NCI-H187 (cell line): ENCODE measurements at places on chromosomes 1 and 21.

DNA sequence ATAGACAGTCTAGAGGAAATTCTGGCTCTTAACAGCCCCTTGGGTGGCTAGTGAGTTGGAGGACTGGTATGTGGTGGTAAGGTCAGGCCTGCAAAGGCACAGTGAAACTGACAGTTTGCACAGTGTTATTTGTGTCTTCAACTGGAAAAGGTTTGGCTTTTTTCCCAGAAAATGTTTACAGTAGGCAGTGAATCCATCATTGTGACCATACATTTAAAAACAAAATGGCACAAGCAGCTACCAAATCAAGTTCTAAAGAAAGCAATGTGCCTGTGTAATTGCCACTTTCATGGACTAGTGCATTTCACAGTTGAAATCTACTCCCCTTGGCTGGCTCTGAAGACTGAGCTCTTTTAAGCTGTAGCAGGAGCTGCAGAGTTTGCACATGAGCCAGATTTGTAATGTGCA is 24.8 kb downstream of the ATPAF1 start:
- DNase-seq = no peak

DNA sequence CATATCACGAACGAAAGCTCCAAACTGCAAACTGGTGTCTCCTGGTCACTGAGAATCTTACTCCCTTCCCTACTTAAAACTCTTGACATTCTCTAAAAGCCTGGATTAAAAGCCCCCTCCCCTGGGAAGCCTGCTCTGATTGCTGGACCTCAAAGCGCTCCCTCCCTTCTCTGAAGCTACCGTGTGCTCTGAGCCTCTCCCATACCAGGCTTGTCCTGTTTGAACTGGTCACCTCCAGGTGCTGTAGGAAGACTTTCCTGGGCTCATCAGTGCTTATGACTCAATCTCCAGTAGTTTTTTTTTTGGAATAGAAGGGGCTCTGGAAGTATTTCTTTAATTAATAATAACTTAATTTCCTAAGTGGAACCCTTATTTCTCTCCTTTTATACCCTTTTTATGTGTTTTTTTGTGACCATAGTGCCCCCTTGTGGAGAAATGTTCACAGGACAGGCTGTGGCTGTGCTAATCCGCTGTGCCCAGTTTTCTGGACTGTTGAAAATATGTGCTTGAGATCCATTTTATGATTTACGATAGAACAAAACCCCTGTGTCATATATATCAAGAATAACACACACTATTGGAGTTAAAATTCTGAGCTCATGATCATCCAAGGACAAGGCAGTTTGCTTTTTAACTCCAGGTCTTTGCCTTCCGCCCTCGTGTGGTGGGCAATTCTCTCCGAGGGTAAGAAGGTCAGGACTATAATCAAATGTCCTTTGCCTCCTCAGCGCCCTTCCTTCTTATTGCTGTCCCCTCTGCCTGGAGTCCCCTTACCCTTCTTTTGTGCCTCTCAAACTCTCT is 16.9 kb downstream of the MTARC1 start:
- no peak for DNase-seq

GRCh38 chr1:11842154-11843041 is 5.2 kb downstream of the NPPA start:
- no peak for DNase-seq

DNA sequence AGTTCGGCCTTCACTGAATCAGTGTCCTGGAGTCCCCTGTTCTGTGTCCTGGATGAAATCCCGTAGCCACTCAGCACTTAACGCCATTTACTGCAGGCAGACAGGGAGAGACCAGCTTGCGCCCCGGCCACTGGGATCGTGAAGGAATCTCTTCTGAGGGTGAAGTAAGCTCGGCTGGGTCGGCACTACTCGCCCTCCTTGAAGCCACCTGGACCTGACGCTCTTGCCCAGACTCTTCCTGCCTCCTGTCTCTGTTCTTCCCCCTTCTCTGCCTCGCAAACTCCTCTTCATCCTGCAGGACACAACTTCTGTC is 99.9 kb upstream of the ZBTB40 start:
- DNase-seq = no peak

GRCh38 chr1:152014943-152015342 is 21.3 kb upstream of the S100A10 start:
- no peak for DNase-seq

GRCh38 chr1:81999364-81999763 is 198.6 kb downstream of the ADGRL2 start:
- DNase-seq = no peak

GRCh38 chr1:238727670-238728069 is 658.7 kb upstream of the CHRM3 start:
- DNase-seq = no peak

GRCh38 chr1:85134583-85135391 is 66.0 kb downstream of the SYDE2 start:
- DNase-seq = no peak

- DNase-seq = no peak
These were observed 668 bp downstream of the KIF14 start for GRCh38 chr1:200619894-200620272.

GRCh38 chr1:236039740-236040685 is 24.9 kb downstream of the NID1 start:
- DNase-seq = no peak

DNA sequence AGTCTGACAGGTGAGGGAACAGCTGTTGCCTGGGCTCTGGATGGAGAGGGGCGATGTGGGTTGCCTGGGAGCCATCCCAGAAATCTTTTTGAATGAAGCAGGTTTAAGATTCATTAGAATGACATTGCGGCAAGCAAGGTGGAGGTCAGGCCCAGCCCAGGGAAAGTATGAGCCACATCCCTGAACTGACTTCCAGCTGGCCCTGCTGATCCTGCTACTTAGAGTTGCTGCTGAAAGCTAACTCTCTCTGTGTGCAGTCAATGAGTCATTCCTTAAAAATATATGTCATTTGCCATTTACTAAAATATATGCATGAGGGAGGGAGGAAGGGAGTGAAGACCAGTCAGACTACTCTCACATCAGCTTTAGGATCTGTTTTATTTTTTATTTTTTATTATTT is 54.3 kb upstream of the RAB3GAP2 start:
- DNase-seq = no peak

- no peak for DNase-seq
These were observed 9.5 kb downstream of the SH3BGRL3 start for GRCh38 chr1:26289158-26290059.

GRCh38 chr1:19330449-19331135 is 18.5 kb downstream of the SLC66A1 start:
- DNase-seq = no peak

DNA sequence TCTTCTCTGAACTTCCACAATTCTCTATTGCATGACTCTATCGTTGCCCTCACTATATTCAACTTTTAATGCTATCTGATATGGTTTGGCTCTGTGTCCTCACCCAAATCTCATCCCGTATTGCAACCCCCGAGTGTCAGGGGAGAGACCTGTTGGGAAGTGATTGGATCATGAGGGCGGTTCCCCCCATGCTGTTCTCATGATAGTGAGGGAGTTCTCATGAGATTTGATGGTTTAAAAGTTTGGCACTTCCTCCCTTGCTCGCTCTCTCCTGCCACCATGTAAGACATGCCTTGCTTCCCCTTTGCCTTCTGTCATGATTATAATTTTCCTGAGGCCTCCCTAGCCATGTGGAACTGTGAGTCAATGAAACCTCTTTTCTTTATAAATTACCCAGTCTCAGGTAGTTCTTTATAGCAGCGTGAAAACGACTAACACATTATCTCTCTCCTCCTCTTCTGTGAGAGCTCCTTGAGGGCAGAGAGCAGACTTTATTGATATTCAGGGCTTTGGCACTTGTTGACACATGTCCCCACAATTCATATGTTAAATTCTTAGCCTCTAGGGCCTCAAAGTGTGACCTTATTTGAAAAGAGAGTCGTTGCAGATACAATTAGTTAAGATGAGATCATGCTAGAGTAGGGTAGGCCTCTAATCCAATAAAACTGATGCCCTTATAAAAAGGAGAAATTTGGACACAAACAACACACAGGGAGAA is 52.1 kb downstream of the ADCY10 start:
- DNase-seq = no peak

DNA sequence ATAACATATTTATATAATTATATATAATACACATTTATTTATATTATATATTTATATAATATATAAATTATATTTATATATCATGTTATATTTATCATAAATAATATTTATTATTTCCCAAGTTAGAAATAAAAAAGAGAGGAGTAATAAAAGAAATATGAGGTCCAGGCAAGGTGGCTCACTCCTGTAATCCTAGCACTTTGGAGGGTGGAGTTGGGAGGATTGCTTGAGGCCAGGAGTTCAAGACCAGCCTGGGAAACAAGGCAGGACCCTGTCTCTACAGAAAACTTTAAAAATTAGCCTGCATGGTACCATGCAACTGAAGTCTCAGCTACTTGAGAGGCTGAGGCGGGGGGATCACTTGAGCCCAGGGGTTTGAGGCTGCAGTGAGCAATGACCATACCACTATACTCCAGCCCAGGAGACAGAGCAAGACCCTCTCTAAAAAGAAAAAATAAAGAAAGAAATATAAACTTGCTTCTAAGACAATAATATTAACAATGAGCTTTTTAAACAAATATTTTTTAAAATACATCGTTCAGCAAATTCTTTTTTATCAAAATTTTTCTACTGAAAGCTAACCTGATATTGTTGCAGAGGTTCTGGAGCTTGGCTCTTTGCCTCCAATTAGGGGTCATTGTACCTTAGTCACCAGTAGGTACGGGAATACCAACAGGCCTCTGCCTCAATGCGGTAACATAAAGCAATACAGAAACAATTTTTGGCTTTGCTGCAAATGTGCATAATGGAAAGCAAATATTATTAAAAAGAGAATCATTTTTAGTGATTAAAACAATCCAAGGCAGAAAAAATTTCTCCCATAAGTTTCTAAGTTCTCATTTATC is 290.0 kb downstream of the SETD4 start:
- no peak for DNase-seq

- no peak for DNase-seq
These were observed 541.7 kb upstream of the PBX1 start for GRCh38 chr1:164017239-164017638.

DNA sequence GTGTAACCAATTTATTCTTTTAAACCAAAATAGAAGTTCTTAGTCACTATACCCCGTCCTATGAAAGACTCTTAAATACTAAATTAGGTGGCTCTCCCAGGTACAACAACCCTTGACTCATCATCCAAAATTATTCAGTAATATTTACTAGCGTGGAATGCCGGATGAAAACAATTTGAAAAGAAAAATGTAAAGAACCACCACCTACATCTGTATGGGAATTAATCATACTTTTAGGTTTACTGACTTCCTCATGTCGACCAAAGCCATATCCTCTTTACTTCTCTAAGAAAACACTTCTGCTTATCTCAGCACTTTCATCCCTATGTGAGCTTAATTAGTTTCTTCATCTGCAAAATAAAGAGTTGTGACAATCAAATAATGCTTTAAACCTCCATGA is 139.6 kb downstream of the AKT3 start:
- no peak for DNase-seq

- no peak for DNase-seq
These were observed 284.9 kb downstream of the PBX1 start for GRCh38 chr1:164843743-164844500.

DNA sequence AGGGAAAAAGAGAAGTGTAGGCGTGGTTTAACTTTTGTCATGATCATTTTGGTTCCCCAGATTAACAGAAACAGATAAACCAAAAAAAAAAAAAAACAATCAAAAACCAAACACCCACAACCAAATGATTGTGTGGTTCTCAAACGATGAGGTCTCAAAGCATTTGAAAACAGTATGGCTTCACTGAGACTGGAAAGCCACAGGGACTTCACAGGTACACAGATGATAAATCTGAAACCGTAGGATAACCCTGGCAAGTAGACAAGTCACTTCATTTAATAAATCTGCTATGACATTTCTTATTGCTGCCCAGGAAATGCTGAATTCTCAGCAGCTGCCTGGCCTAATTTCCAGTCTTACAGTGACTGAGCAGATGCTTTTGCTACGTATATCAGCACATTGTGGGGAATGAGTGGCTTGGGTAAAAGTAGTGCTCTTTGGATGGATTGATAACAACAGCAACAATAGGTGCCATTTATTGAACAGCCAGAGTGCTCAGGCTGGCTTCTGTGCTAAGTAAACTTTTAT is 6.1 kb downstream of the ST6GALNAC3 start:
- DNase-seq = no peak

DNA sequence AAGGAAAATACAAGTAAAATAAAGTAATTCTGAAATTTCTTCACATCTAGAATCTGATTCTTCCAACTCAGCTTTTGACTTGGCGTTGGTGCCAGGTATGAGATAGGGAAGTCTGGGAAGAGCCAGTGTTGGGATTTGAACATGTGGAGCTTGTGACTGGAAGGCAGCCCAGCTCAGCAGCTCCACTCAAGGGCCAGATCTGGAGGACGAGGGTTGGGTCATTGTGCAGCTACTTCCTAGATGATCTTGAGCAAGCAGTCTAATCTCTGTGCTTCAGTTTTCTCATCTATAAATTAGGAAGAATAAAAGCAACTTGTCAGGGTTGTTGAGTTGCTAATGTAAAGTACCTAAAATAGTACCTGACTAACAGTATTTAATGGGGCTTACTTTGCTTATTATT is 5.0 kb downstream of the ADARB1 start:
- DNase-seq = no peak

- DNase-seq = no peak
These were observed 108.4 kb downstream of the CNIH3 start for GRCh38 chr1:224724566-224724965.

DNA sequence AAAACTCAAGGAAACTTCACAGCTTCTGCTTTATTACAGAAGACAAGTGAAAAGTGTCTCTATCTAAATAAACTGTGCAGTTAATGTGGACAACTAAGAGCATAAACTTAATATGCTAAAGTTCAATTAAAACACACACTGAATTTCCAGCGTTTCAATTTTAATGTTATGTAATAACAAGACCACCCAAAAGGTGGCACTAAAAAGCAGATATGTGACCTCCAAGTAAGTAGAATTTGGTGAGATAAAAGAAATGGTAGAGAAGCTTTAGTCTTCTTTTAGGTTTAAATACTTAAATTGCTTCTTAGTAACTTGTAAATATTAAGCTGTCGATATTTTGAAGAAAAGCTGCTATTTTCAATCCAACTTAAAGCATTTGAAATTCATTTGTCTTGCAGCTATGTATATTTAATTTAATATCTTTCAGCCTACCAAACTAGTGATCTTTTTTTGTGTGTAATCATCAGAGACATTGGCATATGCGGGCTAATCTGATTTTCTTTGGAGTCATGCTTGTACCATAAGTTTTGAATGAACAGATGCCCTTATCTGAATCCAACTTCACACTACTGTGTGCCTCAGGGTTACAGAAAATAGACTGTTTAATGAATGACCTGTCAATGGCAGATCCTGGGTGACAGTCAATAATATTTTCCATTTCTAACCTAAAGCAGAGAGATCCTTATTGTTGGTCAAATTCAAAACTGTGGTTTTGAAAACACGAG is 36.5 kb upstream of the ADAMTS1 start:
- DNase-seq = no peak

DNA sequence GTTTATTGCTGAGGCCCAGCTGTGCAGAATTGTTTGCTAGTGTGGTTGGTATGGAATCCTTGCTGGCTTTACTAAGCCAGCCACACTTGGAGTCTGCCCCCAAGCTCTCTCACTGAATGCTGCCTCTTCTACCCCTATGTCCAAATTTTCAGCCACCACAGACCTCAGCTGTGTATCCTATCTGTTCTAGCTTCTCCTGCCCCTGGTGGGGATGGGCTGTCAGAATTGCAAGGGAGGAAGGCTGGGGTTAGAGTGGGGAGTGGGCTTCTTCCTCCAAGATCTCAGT is 4.4 kb downstream of the NHLH1 start:
- DNase-seq = no peak
